Endothelial cell of coronary artery (primary cell): ENCODE measurements at places on chromosomes 3 and 15. TPM values are rescaled to one million over a fixed set of nuclear protein-coding genes. Genes with fewer than 3 reads are reported as not detected.

SEMA7A gene
- 1.9 and 2.0 TPM in 2 replicates for total RNA-seq

ACTRT3 gene
- 3.3 and 4.3 TPM in 2 replicates for total RNA-seq

COL6A5 gene
- total RNA-seq, result not detected in 2 replicates

CPN2 gene
- not detected in 2 replicates for total RNA-seq

CASR gene
- not detected in 2 replicates for total RNA-seq

FRMD5 gene
- total RNA-seq, result 11.7 and 27.5 TPM in 2 replicates

GXYLT2 gene
- 0.54 and 1.7 TPM in 2 replicates for total RNA-seq

KBTBD8 gene
- total RNA-seq, result 3.1 and 3.5 TPM in 2 replicates

DNAH1 gene
- total RNA-seq, result 1.8 and 5.2 TPM in 2 replicates

KNG1 gene
- total RNA-seq, result not detected in 2 replicates

ALG1L2 gene
- not detected in 2 replicates for total RNA-seq

CNTN4 gene
- total RNA-seq, result under 0.01 TPM in 2 replicates

LMOD3 gene
- total RNA-seq, result not detected in 2 replicates

FEZF2 gene
- total RNA-seq, result not detected in 2 replicates

LYZL4 gene
- 0.18 TPM in 1 of 2 replicates, not detected in the other for total RNA-seq

OSTN gene
- not detected in 2 replicates for total RNA-seq

SKOR1 gene
- total RNA-seq, result under 0.01 and 0.09 TPM in 2 replicates

PRSS50 gene
- not detected in 2 replicates for total RNA-seq

ZNF774 gene
- 0.72 and 1.0 TPM in 2 replicates for total RNA-seq

PRRT3 gene
- total RNA-seq, result 0.72 and 0.94 TPM in 2 replicates

C3orf20 gene
- total RNA-seq, result under 0.01 TPM in 2 replicates

LRRC49 gene
- total RNA-seq, result 4.3 and 6.3 TPM in 2 replicates

CLDN16 gene
- under 0.01 TPM in 2 replicates for total RNA-seq

MNS1 gene
- 0.28 and 0.90 TPM in 2 replicates for total RNA-seq

EPHA3 gene
- 1.7 TPM in 1 of 2 replicates, not detected in the other for total RNA-seq

KLF15 gene
- 0.63 and 0.75 TPM in 2 replicates for total RNA-seq

CCDC39 gene
- under 0.01 TPM in 1 of 2 replicates, not detected in the other for total RNA-seq

GPR27 gene
- not detected in 2 replicates for total RNA-seq

LSAMP gene
- total RNA-seq, result under 0.01 TPM in 1 of 2 replicates, not detected in the other

RLBP1 gene
- total RNA-seq, result not detected in 2 replicates

CCR1 gene
- not detected in 2 replicates for total RNA-seq

NPAP1 gene
- total RNA-seq, result not detected in 2 replicates

P2RY1 gene
- total RNA-seq, result 0.38 and 1.5 TPM in 2 replicates

SERPINI2 gene
- not detected in 2 replicates for total RNA-seq

DOCK3 gene
- under 0.01 TPM in 2 replicates for total RNA-seq

ANKRD34C gene
- not detected in 2 replicates for total RNA-seq

MAGEF1 gene
- 7.6 and 7.8 TPM in 2 replicates for total RNA-seq

SKIL gene
- total RNA-seq, result 87.8 and 110 TPM in 2 replicates

CTXN2 gene
- under 0.01 TPM in 1 of 2 replicates, not detected in the other for total RNA-seq

LRRC2 gene
- total RNA-seq, result under 0.01 and 0.09 TPM in 2 replicates
